ENCODE measurements at places on chromosomes 5 and 9. TPM values are rescaled to one million over a fixed set of nuclear protein-coding genes. Genes with fewer than 3 reads are reported as not detected.

GRCh38 chr5:43061352-43062075 is 21.4 kb upstream of the ANXA2R start:
- DNase-seq, result no peak
- no peaks in the 10 kb centered on the region for H3K27me3 ChIP-seq

DNA sequence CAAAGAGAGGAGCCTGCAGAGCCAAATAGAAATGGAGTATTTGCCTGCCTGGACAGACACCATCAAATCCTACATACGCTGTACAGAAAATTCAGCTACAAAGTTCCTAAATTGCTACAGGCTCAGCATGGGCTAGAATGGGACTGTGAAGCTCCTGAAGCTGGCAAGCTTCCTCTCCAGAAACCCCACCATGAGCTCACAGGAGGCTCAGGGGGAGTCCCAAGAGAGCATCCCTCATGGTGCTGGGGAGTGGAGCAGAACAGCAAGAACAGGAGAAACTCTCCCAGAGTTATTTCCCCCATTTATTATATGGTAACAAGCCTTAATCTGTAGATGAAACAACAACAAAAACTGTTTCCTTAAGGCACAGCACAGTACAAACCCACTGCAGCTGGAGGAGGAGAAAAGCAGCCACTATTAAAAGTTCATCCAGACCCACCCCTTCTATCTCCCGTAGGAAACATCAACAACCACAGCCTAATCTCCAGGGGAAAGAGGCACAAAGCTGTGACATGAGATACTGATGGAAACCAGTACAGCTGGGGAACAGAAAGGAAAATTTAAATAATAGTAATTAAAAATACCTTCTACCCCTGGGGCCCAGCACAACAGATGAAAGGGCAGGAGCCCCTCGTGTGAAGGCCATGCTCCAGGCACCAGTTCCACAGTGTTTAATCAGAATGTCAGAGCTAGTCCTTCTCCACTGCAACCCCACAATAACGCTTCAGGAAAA is 548.5 kb downstream of the MTRR start:
- no peak overlapping the region for H3K27ac ChIP-seq
- H3K4me1 ChIP-seq, result no peaks in the 10 kb centered on the region
- H3K36me3 ChIP-seq, result no peaks in the 10 kb centered on the region
- DNase-seq, result no peak

GRCh38 chr9:105554042-105554441 is 3.9 kb upstream of the FKTN start:
- H3K4me3 ChIP-seq, result no peak overlapping the region
- DNase-seq, result no peak
- H3K4me1 ChIP-seq, result no peaks in the 10 kb centered on the region
- no peaks in the 10 kb centered on the region for H3K27me3 ChIP-seq

GRCh38 chr5:91332267-91333045 is 50.7 kb downstream of the ARRDC3 start:
- DNase-seq, result no peak
- no peaks in the 10 kb centered on the region for H3K27me3 ChIP-seq
- no peaks in the 10 kb centered on the region for H3K36me3 ChIP-seq
- H3K4me3 ChIP-seq, result no peak overlapping the region
- no peak overlapping the region for H3K27ac ChIP-seq
- H3K4me1 ChIP-seq, result no peaks in the 10 kb centered on the region

DNA sequence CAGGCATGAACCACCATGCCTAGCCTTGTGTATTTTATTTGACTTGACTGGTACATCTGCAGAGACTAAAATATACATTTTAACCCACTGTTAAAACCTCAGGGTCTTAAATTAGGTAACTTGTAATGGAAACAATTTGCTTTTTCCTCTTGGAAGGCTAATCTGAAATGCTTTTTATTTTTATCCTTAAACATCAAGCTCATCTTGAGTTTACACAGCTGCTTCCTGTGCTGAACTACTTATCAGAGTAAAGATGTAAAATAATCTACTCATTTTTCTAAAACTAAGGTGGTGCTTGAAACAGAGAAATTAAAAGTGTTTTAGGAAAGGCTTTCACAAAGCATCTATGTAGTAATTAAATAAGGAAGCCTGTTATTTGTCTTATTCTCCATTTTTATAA is 144.1 kb downstream of the ENTREP1 start:
- H3K36me3 ChIP-seq, result peaks cover 18% of the 10 kb centered on the region
- H3K4me1 ChIP-seq, result no peaks in the 10 kb centered on the region
- no peak overlapping the region for H3K4me3 ChIP-seq
- DNase-seq, result no peak

Gene RCL1
- total RNA-seq, result 54.8 TPM

Data from tibial nerve (tissue), 4 donors.